ENCODE measurements at places on chromosomes 4 and X. TPM values are rescaled to one million over a fixed set of nuclear protein-coding genes. Genes with fewer than 3 reads are reported as not detected.
A peak's percentile ranks its signal among the peaks of the same experiment; 100 is the strongest.

GRCh38 chr4:4694296-4694772 lies 152.5 kb upstream of the STX18 start:
- peak; percentile 29 for DNase-seq

GRCh38 chr4:163201358-163201757 lies 34.7 kb upstream of the NAF1 start:
- no peak for DNase-seq

The MAOA gene
- 161 TPM for total RNA-seq

DNA sequence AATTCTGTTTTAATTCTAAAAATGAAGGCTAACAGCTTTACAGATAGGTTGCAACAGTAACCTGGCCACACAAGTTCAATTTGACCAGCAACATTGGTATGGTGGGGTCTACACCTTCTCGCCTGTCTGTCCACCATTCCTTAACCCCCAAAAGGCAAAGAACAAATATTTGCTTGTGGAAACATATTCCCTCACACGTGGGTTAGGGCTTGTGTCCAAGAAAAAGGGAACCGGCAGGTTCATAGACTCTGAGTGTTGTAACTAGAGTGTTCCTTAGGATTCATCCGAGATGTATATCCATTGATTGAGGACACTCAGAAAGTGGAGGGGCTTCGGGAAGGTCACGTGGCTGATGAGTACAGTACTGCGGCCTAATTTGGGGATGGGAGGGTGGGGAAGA lies 54.1 kb downstream of the C4orf51 start:
- DNase-seq: peak; percentile 41

DNA sequence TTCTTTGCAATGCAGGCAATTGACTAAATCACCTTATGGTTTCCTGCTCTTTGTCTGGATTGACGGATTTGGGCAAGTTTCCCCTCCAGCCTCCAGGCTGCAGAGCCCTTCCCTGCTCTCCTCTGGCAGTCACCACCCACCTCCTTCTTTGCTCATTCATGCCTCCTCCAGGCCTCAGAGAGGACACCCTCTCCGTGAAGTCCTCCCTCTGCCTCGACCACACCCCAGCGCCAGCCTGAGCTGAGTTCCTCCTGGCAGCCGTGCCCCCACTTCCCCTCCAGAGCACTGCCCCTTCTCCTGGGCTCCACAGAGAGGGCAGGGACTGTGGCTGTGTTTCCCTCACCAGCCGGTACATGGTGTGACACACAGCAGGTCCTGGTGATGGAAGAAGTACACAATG lies 53.7 kb downstream of the DCTD start:
- DNase-seq: no peak

GRCh38 chr4:176988226-176988625 lies 195.5 kb upstream of the VEGFC start:
- peak; percentile 89 for DNase-seq

The CD38 gene
- 22.0 TPM for total RNA-seq

- DNase-seq: no peak
These were observed 40.9 kb upstream of the HMX1 start for GRCh38 chr4:8912506-8912905.

The P2RY10 gene
- total RNA-seq: not detected

DNA sequence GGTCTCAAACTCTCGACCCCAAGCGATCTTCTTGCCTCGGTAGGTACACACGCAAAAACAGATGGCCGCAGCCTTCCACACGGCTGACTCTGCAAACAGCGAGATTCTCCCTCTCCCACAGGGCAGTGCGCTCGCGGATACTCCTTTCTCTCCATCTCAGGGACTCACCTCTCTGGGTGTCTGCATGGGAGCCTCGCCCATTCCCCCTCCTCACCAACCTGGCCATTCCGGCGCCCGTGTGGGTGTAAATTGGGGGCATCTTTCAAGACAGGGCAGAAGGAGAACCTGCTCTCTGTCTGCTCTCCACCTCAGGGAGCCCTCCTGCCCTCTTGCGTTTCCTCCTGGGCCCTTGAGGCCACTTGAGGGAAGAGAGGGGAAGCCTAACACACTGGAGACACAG lies 4.4 kb downstream of the CTAG2 start:
- DNase-seq: no peak

DNA sequence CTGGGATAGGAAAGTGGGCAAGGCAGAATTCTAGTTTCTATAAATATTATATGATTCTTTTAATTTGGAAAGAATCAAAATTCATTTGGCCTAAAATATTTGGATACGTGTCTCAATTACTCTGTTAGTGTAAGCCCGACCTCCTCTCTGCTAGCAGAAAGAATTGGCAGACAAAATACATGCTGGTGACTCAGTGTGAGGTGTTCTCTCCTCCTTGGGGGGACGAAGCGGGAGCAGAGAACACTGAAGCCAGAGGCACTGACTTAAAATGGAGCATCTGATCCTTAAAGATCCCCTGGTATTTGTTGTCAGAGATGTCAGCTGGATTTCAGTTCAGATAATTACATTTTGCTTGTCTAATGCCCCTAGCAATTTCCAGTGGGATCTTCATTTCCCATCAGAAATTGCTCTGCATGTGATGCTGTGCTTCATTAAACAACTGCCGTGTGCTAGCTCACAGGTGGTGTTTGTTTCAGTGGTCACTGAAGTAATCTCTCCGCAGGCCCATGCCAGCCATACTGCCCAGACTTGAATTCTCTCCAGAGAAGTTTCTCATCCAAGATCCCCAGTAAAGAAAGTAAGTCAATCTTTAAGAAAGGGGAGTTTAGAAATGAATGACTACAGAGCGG lies 188.7 kb upstream of the TLL1 start:
- peak; percentile 44 for DNase-seq

DNA sequence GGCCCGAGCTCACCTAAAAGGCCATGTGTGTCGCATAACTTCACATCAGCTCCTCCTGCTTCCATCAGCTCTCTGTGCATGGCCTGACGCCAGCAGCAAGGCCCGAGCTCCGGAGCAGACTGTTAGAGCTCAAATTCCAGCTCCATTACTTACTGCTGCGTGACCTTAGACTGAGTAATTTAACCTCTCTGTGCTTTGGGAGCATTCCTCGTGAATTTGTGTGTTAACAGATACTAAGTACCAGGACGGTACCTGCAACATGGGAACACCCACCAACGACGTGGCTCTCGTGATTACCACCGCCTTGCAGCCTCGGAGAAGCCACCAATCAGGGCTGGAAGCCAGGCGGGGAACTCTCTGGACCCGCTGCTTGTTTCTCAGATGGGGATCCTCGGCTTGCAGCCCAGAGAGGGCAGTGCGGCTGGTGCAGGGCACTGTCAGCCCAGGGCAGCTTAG lies 12.9 kb downstream of the LETM1 start:
- peak; percentile 60 for DNase-seq

GRCh38 chr4:15689540-15689939 lies 7.9 kb downstream of the FAM200B start:
- no peak for DNase-seq

DNA sequence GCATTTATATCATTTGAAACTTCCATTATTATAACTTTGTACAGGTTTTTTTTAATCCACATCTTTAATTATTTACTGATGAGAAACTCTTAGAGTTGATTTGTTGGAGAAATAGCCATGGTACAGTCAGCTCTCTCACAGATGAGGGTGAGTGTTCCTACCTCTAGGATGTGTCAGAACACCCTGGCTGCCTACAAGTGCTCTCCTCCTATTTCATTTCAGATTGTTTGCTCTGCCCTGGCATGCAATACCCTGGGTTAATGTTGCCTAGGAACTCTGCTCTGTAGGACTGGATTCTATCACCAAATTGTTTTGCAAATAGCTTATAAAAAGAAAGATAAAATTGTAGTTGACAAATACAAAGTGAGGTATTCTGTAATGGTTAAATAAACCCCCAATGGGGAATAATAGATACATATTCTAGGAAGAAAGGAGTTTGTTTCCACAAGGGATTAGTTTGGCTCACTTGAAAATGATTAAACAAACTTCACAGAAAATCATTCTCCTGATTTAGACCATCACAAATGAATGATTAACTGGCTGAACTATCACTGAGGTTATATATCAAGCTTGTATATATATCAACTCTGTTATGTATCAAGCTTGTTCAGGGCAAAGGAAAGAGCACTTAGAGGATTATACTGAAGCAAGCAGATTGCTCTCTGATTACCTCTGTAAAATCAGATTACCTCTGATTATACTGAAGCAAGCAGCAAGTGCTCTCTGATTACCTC lies 150.0 kb downstream of the PDE5A start:
- DNase-seq: no peak

DNA sequence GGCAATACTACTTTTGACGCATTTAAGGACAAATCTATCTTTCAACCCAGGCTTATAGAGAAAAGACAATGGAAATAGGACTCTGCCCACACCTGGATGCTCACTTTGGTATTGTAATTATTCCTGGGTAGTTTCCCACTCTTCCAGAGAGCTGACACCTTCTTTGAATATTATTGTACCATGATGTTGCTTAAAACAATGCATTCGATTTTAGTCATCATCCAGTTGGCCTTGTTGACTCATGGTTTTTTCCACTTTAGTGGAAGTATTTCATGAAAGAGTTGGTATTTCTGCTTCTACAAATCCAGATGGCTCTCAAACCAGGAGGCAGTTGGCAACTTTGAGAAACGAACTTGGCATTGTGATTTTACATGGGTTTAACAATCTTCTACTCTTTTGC lies 124.2 kb downstream of the ENOX2 start:
- peak; percentile 1 for DNase-seq

GRCh38 chr4:33485111-33485510 lies 2759.2 kb downstream of the ARAP2 start:
- no peak for DNase-seq

The IL2 gene
- not detected for total RNA-seq

GRCh38 chr4:35942092-35942491 lies 302.2 kb downstream of the ARAP2 start:
- no peak for DNase-seq

The FAM50A gene
- total RNA-seq: 61.4 TPM

- no peak for DNase-seq
These were observed 227.0 kb downstream of the C4orf33 start for GRCh38 chr4:129322920-129323319.

DNA sequence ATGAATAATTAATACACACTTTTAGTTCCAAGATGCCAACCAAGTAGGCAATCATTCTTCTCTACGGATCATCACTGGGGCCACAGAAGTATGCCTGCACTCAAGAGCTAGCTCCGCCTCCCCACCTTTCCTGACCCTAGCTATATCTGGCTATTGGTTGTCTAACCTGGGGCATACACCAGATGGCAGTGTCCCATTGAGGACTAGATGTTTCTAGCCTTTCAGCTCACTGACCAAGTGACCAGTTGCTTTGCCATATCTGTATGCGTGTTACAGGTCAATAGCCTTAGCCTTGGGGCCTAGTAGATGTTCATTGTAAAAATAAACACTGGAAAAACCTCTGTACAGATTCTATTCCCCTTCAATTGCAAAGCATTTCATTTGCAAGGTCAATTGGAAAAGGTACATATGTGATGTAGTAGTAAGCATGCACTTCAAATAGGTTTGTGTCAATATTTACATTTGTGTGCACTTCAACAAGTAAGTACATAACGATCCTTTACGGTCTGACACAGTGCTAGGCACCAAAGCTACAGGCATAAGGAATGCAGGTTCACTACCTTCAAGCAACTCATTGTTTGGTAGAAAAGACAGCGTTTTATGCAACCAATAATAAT lies 521.7 kb downstream of the PPARGC1A start:
- DNase-seq: no peak

The ASB9 gene
- 5.3 TPM for total RNA-seq

- DNase-seq: peak; percentile 21
These were observed 26.6 kb downstream of the ZRSR2 start for GRCh38 chrX:15816886-15817285.

- DNase-seq: no peak
These were observed 1451.9 kb downstream of the PCDH7 start for GRCh38 chr4:32172086-32172485.

The TBX22 gene
- total RNA-seq: not detected

Data from dermis blood vessel endothelial cell (primary cell).